ENCODE measurements at places on chromosomes 12 and 14.

- no peak for DNase-seq
Observed at GRCh38 chr14:53741479-53742232, 215.0 kb downstream of the BMP4 start.

DNA sequence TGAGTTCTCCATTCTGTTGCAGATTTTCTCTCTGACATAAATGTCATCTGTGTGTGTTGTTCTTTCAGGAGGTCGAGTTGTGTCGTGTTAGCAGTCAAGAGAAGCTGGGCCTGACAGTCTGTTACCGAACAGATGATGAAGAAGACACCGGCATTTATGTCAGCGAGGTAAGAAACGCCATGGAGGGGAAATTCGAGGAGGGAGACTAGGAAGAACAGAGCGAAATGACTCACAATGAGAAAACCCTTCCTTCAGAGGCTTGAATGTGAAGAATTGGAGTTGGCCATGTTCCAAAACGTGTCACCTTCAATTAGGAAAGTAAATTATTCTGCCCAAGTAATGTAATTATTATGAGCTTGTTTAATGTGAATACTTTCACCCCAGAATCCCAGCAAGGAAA, 364.5 kb downstream of the PDZRN4 start:
- DNase-seq = no peak

DNA sequence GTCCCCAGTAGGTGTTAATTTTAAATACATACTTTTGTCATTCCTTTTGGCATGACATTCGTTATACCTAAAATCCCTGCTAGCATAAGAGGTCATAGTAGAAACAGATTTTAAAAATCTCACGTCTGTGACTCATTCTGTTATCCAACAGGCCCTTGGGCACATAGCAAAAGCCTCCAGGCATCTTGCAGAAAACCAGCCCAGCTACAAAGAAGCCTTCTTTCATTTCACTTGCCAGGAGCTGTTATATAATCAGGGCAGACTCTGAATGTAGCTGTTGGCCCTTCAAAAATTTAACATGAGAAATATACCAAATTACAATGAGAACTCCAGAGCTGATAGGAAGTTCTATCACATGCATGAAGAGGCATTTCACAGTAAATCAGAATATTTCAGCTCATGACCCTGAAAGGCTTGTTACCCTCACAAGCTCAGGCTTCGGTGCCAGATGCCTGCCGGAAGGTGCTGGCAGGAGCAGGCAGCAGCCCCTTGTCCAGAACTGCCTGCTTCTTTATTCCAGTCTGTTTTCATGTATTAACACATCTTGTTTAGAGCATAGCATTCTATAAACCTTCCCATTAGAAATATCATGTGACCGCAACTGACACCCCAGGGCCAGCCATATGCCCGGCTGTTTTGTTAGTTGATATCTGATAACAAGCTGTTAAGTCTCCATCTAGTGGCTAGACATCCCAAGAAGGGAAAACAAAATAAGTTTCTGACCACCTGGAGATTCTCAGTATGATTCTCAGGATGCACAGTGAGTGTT, 17.8 kb downstream of the E2F7 start:
- no peak for DNase-seq

GRCh38 chr14:99737451-99737951, 53.4 kb downstream of the CYP46A1 start:
- DNase-seq = no peak

DNA sequence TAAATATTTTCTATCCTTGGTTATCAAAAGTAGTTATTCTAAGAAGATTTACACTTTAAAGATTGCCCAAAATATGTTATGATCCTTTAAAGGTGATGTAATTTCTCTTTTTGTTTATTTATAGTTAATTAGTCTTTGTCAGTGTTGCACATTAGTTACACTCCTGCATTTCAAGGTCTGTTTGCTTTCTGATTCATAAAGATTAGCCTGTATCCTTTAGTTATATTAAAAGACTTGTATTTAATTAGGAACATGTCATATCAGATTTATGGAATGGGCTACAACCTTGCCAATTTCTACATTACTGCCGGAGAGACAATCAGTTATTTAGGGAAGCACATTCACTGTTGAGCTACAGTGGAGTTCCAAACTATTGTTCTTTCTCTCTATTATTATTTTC, 3.5 kb downstream of the EPYC start:
- no peak for DNase-seq

DNA sequence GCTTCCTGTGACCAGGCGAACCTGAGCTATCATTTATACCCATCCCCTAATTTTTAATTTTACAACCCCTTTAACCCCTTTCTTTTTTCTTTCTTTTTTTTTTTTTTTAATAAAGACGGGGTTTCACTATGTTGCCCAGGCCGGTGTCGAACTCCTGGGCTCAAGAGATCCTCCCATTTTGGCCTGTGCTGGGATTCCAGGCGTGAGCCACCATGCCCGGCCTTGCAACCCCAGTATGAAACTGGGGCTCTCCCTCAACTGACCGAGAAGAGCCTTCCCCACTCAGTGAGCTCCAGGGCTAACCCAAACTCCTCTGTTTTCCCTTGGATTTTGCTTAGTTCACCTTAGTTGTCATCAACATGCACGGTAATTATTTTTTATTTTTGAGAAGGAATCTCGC, 992 bp downstream of the CPSF2 start:
- no peak for DNase-seq

Data from SIG-M5 (cell line).